ENCODE measurements at places on chromosomes 5 and 9.

GRCh38 chr5:172509405-172509781 is 55.1 kb upstream of the SH3PXD2B start:
- no peak for DNase-seq

DNA sequence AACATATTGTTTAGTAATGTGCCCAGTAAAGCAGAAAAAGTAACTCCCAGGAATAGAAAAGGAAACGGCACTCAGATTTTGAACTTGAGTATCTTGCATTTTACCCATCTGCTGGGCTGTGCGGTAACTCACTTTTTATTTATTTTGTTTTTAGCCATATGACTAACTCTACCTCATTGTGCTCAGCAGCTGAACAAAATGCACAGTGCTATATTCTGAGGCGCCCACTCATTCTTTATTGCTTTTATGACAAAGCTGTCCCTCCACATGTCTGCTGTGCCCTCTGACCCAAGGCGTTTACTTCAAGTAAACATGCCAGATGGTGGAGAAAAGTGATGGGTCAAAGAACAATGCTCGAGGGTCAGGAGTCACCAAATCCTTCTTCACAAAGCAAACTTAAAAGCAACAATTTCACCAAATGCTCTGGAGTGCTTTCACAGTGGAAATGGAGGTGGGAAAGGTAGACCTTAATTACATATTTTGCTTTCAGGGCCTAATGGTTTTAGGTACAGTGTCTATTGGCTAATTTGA is 215.2 kb upstream of the ELAVL2 start:
- DNase-seq, result no peak

DNA sequence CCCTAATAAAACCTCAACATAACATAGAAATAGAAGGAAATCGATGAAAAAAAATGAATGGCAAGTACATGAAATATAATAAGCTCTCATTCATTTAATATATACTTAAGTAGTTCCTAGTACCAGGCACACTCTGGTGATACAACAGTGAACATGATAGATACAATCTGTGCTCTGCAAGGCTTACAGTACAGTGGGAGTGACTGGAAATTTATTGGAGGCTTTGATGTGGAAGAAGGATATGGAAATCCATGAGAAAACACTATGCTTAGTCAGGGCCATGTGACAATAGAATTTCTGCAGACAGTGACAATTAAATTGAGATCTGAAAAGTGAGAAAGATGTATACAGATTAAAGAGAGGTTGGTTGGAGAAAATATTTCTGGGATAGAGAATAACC is 32.0 kb upstream of the IL33 start:
- no peak for DNase-seq

DNA sequence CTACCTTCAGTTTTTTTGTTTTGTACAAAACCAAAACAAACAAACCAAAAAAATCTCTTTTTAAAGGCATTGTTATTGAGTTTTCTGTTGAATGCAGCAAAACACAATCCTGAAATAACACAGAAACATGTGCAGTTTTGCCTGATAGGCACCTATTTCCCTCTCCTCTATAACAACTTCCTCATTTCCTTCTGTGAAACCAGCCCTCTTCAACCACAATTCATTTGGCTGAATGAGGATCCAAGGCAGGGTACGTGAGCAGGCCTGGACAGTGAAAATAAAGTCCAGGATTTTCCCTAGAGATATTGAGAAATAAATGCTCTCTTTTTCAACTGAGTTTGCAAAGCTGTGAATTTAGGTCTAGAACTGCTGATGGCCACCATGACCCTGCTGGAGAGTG is 134.8 kb upstream of the LARP1 start:
- DNase-seq, result no peak

DNA sequence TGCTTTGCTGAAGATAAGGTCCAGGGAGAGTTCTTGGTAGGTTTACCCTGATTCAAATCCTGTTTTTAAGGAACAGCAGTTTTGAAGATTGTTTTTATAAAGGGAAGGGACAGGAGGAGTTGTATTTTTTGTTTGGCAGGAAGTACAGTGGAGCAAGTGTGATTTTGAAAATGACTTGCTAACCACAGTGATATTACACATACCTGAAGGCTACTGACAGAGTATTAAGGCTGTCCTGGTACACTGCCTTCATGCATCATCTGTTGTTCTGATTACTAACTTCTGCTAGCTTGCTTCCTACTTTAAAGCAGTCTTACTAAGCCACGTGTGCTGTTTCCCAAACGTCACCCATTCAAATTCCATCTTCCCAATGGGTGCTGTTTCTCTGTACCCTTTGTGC is 559.5 kb upstream of the SGCD start:
- DNase-seq, result no peak

DNA sequence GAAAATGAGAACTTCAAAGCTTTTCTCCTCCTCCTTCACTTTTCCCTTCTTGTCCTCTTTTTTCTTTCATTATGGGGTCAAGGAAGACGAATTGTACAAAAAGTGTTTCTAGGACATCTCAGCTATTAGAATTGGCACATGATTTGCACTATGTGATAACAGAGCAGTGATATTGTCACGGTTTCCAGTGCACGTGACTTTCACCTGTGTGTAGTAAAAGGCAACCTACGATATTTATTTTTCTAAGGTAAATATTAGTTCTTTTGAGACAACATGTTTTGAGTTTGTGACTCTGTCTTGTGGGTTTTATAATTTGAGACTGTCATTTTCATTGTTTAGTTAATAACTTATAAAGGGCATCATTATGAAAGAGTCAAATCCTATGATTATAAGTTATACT is 213.1 kb downstream of the PSAT1 start:
- no peak for DNase-seq

- DNase-seq, result no peak
Measured at GRCh38 chr5:20109326-20109725, 121.3 kb upstream of the CDH18 start.

GRCh38 chr5:156051972-156052371 is 275.0 kb upstream of the SGCD start:
- no peak for DNase-seq

DNA sequence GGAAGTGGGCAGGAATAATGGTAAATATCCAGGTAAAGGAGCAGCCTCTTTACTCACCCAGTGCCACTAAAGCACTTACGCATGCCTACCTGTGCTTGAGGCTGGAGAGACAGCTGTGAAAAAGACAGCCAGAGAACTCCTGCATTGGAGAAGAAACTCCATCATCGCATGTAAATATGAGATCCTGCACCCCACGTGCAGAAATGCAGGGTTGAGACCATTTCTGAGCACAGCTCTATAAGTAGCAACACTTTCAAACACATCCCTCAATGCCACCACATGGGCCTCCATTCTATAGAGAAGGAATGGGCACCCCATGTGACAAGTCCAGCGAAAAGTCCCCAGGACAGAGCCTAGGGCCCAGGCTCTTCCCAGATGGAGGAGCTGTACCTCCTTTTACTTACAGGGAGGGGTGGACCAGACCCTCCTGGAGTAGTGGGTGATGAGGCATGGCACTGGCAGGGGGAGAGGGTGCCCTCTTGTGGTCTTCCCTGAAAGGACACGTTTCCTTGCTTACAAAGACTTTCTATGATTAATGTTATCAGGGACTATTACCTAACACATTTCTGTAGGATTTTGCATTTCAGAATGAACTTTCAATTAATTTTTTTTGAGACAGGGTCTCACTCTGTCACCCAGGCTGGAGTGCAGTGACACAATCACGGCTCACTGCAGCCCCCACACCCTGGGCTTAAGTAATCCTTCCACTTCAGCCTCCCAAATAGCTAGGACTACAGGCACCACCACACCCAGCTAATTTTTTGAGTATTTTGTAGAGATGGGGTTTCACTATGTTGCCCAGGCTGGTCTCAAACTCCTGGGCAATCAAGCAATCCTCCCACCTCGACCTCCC is 55.3 kb upstream of the IL17B start:
- peak; percentile 61 for DNase-seq

GRCh38 chr9:124480621-124480981 is 26.6 kb downstream of the NR5A1 start:
- peak; percentile 56 for DNase-seq

GRCh38 chr9:2110036-2110435 is 94.9 kb downstream of the SMARCA2 start:
- no peak for DNase-seq

DNA sequence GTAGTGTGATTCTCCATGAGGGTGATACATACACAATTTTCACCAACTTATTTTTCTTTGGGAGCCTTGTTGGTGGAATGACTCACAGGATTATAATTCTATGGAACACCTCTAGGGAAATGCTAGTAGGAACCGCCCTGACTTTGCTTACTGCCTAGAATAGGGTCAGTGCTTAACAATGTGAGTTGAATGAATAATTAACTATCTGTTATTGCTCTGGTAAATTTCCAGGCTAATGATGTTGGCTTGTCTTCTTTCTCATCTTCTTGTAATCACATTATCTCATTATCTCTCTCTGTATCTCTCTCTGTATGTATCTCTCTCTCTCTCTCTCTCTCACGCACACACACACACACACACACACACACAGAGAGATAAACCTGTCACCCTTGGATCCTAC is 291.1 kb downstream of the TRIM32 start:
- no peak for DNase-seq

DNA sequence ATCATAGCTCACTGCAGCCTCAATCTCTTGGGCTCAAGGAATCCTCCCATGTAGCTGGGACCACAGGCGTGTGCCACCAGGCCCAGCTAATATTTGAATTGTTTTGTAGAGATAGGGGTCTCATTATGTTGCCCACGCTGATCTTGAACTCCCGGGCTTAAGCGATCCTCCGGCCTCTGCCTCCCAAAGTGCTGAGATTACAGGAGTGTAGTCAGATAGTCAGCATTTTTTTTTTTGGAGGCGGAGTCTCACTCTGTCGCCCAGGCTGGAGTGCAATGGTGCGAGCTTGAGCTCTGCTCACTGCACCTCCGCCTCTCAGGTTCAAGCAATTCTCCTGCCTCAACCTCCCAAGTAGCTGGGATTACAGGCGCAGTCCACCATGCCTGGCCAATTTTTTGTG is 1.6 kb upstream of the SAR1B start:
- no peak for DNase-seq

- no peak for DNase-seq
Measured at GRCh38 chr9:136935651-136936050, 8.9 kb downstream of the FBXW5 start.

GRCh38 chr5:89343666-89344065 is 460.7 kb upstream of the MEF2C start:
- DNase-seq, result peak; percentile 41

GRCh38 chr5:122517091-122517490 is 205.1 kb downstream of the SNCAIP start:
- DNase-seq, result peak; percentile 7

- no peak for DNase-seq
Measured at GRCh38 chr9:75992482-75993206, 102.2 kb downstream of the PCSK5 start.

DNA sequence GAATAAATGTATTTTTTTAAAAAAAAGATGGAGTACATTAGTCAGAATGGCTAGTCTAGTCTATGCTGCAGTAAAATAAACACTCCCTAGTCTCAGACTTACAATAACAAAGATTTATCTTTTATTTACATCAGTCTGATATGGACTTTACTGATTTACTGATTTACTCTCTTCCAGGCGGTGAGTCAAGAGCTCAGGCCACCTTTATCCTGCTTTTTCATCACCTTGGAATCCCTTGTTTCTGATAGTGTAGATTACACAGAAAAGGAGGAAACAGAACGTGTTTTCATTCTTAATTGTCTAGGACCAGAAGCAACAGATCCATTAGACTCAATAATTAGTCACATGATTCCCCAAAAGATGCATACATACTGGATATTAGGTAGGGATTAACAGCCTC is 290.1 kb upstream of the TRPC7 start:
- DNase-seq, result no peak

DNA sequence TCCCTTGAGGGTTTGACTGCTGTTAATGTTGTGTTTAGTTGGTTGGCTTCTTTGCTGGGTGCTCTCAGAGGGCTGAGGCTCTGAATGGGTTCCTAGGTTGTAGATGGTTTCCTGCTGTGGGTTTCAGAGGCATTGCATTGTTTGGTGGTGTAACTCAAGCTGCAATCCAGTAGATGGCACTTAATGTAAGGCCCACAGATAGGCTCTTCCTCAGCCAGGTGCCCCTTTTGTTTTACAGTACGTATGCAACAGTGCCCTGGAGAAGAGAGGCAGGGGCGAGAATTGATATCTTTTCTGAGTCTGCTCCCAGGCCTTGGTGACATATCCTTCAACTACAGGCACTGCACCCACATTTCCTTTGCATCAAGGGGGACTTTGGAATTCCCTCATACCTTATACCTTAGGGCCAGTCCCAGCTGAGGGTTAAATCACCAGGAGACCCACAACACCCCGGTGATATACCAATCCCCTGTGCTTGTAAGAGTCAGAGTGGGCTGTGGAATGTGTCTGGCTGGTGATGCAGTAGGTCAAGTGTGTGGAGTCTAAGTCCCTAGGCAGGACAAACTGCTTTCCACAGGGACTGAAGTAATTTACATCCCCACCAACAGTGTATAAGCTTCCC is 7.0 kb upstream of the UGT3A2 start:
- DNase-seq, result peak; percentile 6

GRCh38 chr5:81425569-81425968 is 31.6 kb upstream of the ACOT12 start:
- peak; percentile 69 for DNase-seq

DNA sequence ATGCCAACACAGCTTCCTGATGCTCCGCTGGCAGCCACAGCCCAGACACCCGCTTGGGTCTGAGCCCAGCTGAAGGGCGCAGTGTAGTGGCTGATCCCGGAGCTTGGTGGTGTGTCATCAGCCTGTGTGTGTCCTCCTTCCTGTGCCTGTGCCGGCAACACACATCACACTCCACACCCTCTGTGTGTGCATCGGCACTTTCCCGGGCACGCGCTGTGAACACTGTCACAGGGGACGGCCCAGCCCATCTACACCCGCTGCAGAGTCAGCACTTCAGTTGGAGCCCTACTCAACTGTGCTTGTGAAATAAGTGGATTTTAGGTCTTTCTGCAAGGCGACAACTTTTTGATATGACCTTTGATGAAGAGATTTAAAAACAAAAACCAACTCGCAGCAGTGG is 189.4 kb downstream of the IRX2 start:
- DNase-seq, result no peak

DNA sequence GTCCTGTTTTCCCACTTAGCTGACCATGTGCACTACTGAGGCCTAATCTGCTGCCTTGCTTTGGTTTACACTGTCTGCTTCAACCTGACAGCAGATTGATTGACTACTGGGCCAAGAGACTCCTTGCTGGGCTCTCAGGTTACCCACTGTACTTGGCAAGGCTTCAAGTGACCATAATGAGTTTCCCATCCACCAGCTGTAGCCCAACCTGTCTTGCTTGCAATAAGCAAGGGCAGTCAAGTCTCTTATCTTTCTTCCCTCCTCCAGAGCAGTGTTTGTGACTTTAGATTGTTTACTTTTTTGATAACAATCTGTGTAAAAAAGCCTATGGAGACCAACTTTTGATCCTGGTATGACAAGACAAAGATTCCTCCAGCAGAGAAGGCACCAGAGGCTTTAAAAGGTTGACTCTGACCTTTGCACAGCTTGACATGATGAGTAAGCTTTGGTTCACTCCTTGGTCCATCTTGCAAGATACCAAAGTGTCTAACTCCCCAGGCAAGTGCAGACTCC is 912.3 kb upstream of the SEMA6A start:
- no peak for DNase-seq

- no peak for DNase-seq
Measured at GRCh38 chr9:221989-222776, 7.5 kb downstream of the DOCK8 start.

Data from hematopoietic multipotent progenitor cell treated with erythropoietin and hydrocortisone succinate and interleukin-3 and kit ligand, for 8 days (in vitro differentiated cells).